Subcutaneous preadipocyte (primary cell): ENCODE measurements at places on chromosomes 12 and 14. TPM values are rescaled to one million over a fixed set of nuclear protein-coding genes. Genes with fewer than 3 reads are reported as not detected.

Gene HHIPL1
- 1.8 and 2.2 TPM in 2 replicates for total RNA-seq

Gene NUBPL
- total RNA-seq: 11.4 and 13.3 TPM in 2 replicates

Gene CNPY2
- total RNA-seq: 58.8 and 92.6 TPM in 2 replicates

Gene AGAP2
- under 0.01 and 0.39 TPM in 2 replicates for total RNA-seq

Gene RAD51B
- 18.7 and 30.9 TPM in 2 replicates for total RNA-seq

Gene OR6C76
- total RNA-seq: not detected in 2 replicates

Gene TAS2R19
- 3.3 and 5.5 TPM in 2 replicates for total RNA-seq
